ENCODE measurements at places on chromosomes 4 and X. TPM values are rescaled to one million over a fixed set of nuclear protein-coding genes. Genes with fewer than 3 reads are reported as not detected.

Gene DUX4
- not detected for polyA plus RNA-seq

Gene MTM1
- polyA plus RNA-seq, result 9.7 TPM

Gene AASDH
- polyA plus RNA-seq, result 6.1 TPM

Gene IL3RA
- polyA plus RNA-seq, result 16.7 TPM

Gene CLDN22
- polyA plus RNA-seq, result not detected

Gene IL2
- not detected for polyA plus RNA-seq

Gene PABPC5
- polyA plus RNA-seq, result 3.3 TPM

Gene CDX4
- polyA plus RNA-seq, result not detected

Gene TAF7L
- polyA plus RNA-seq, result 0.13 TPM

Gene SYN1
- 2.0 TPM for polyA plus RNA-seq

Gene ASB12
- 0.39 TPM for polyA plus RNA-seq

Gene ENPEP
- polyA plus RNA-seq, result 2.0 TPM

Gene LRIT3
- polyA plus RNA-seq, result 0.06 TPM

Gene SPIN4
- 3.0 TPM for polyA plus RNA-seq

Gene KDR
- polyA plus RNA-seq, result 13.4 TPM

Gene TMEM271
- polyA plus RNA-seq, result not detected

Gene SMIM10
- polyA plus RNA-seq, result 26.6 TPM

Gene EXOC1
- polyA plus RNA-seq, result 16.2 TPM

Gene SPANXN4
- not detected for polyA plus RNA-seq

Gene GPR78
- 0.29 TPM for polyA plus RNA-seq

Gene ARHGAP36
- 0.11 TPM for polyA plus RNA-seq

Gene FAM199X
- 10.9 TPM for polyA plus RNA-seq

Measured in urinary bladder (tissue), 4 donors.